D721Med (cell line): ENCODE measurements at places on chromosomes 12 and 14.
A peak's percentile ranks its signal among the peaks of the same experiment; 100 is the strongest.

DNA sequence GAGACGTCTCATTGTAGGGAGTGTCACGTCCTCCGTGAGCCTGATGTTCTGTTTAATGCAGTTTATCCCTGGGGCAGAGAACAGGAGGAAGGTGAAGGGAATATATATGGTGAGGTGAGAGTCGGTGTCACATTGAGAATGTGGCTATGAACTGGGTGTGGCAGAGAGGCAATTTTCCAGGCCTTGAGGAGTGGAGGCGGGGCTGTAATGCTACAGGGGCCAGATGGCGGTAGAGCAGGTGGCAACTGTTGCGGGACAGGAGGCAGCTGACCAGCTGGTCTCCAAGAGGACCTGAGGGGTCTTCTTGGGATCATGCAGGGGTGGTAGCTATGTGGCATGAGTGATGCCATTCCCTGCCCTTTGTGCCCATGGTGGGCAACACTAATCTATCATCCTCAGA lies 59.6 kb downstream of the CACNA1C start:
- no peak for DNase-seq

GRCh38 chr14:68462683-68463082 lies 330.2 kb downstream of the ZFP36L1 start:
- DNase-seq, result no peak

- DNase-seq, result peak; percentile 44
Measured at GRCh38 chr12:71685914-71686657, at the start of gene TMEM19. Gene TMEM19 (plus strand): TSS chr12:71686082. CDS start chr12:71686681, 599 bp downstream.

- no peak for DNase-seq
Measured at GRCh38 chr14:36834293-36834692, 172.6 kb downstream of the PAX9 start.

DNA sequence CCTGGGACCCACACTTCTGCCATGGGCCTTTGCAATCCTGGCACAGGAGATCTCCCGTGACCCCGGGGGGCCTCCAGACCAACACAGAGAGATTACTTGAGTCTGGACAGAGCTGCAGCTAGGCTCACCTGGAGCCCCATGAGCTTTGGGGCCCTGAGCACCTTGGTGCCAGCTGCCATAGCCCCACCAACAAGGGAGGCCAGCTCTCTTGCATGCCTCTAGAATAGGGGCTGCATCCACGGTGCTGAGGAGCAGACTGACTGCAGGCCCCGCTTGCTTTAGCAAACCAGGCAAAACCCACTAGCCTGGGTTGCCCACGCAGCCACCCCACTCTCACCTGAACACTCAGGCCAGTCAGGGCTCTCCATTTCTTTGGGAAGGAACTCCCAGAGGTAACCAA lies 3.7 kb upstream of the OR4N2 start:
- no peak for DNase-seq

DNA sequence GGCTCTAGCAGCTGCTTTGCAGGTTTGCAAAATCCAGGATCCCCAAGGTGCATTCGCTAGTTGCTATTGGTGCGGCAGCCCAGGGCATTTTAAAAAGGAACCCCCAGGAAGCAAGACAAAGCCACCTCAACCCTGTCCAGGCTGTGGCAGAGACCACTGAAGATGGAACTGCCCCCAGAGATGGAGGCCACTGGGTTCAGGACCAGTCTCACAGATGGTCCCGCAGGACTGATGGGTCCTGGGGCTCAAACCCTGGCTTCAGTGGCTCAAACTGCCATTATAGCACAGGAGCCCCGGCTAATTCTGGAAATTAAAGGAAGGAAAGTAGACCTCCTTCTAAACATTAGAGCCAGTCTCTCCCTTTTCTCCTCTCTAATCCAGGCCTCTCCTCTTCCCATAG lies 79.8 kb upstream of the TSPAN11 start:
- no peak for DNase-seq

- no peak for DNase-seq
Measured at GRCh38 chr12:4449851-4450221, 4.2 kb upstream of the FGF6 start.

DNA sequence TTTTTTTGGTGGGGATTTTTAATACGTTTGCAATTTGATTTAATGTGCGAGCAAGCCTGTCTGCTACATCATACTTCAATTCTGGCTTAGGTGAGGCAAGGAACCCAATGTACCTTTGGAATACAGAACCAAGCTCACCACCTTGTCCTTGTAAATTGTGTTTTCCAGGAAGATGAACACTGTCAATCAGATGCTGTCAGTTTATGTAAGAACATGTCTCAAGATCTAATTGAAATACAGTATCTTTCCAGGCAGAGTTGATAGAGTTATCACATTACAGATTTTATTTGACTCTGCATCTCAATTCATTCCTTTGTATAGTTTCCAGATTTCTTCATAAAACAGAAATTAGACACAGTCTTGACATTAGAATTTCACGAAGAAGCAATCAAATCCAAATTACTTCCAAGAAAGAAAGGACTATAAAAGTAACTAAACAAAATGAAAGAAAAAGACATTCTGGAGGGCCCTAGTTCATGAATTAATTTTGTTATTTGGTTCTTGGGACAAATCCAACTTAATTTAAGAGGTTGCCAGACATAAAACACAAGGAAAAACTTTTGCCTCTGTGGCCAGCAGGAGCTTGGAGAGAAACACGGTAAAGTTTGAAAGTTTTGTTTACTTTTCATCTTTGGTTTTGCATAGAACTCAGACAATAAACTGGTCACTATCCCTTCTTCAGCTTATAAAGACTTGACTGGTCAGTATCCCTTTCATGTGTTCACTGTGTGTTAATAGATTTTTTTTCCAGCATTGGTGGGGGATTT lies 16.4 kb upstream of the MED13L start:
- no peak for DNase-seq

GRCh38 chr14:96042248-96042930 lies 3.2 kb downstream of the C14orf132 start:
- DNase-seq, result no peak

- no peak for DNase-seq
Measured at GRCh38 chr12:93002293-93003054, 73.4 kb upstream of the EEA1 start.

- DNase-seq, result no peak
Measured at GRCh38 chr12:99920353-99920960, 64.3 kb downstream of the ANKS1B start.

GRCh38 chr14:58082011-58082410 lies 70.0 kb downstream of the ARMH4 start:
- no peak for DNase-seq

DNA sequence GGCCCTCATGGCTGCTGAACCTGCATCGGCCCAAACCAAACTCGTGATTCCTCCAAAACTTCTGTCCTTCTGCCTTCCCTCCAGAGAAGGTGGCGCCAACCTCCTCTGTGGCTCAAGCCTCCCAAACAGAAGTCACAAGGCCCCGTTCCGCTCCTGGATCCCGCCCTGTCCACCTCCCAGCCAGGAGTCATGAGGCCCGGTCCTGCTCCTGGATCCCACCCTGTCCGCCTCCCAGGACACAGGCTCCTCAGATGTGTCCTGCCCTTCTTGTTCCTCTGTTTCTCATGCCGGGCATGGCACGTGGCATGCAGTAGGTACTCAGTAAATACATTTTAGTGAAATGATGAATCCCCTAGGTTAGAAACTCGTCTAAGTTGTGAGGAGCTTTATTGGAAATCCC lies 94.2 kb upstream of the SFSWAP start:
- no peak for DNase-seq

- no peak for DNase-seq
Measured at GRCh38 chr12:125089083-125089482, 23.8 kb downstream of the AACS start.
